ENCODE measurements at places on chromosomes 12 and 14. TPM values are rescaled to one million over a fixed set of nuclear protein-coding genes. Genes with fewer than 3 reads are reported as not detected.

The SRRM4 gene
- total RNA-seq: not detected

The KRT79 gene
- total RNA-seq: not detected

The MGP gene
- 16.8 TPM for total RNA-seq

The OLR1 gene
- under 0.01 TPM for total RNA-seq

The MIPOL1 gene
- total RNA-seq: 9.0 TPM

The TMEM179 gene
- total RNA-seq: not detected

The RPGRIP1 gene
- under 0.01 TPM for total RNA-seq

The THTPA gene
- total RNA-seq: 27.5 TPM

The ZNF385A gene
- total RNA-seq: 0.88 TPM

The PPP4R4 gene
- 0.29 TPM for total RNA-seq

The TMEM63C gene
- total RNA-seq: 0.72 TPM

The KLHL33 gene
- 0.36 TPM for total RNA-seq

The CLEC4E gene
- total RNA-seq: not detected

The TMEM132D gene
- not detected for total RNA-seq

The BCL2L14 gene
- total RNA-seq: not detected

The GPR68 gene
- total RNA-seq: 8.5 TPM

The RPS6KL1 gene
- total RNA-seq: 0.36 TPM

The INSM2 gene
- total RNA-seq: not detected

The CARMIL3 gene
- total RNA-seq: not detected

The ADAMTS20 gene
- total RNA-seq: not detected

The MARCHF9 gene
- 0.59 TPM for total RNA-seq

The TPH2 gene
- total RNA-seq: under 0.01 TPM

The PLEKHD1 gene
- under 0.01 TPM for total RNA-seq

The P2RX2 gene
- not detected for total RNA-seq

The GUCY2C gene
- not detected for total RNA-seq

The WSCD2 gene
- 0.36 TPM for total RNA-seq

The EML1 gene
- total RNA-seq: 38.0 TPM

The PTHLH gene
- total RNA-seq: 3.2 TPM

The ADCY6 gene
- 33.0 TPM for total RNA-seq

The ADAM21 gene
- not detected for total RNA-seq

The CCDC197 gene
- total RNA-seq: not detected

The ZNF605 gene
- total RNA-seq: 10.9 TPM

The KRT75 gene
- total RNA-seq: not detected

The INHBC gene
- not detected for total RNA-seq

The CISTR gene
- not detected for total RNA-seq

The PTPN6 gene
- 0.36 TPM for total RNA-seq

The GSG1 gene
- total RNA-seq: 0.29 TPM

The DDIT3 gene
- 136 TPM for total RNA-seq

The TPPP2 gene
- total RNA-seq: not detected

The CCDC85C gene
- total RNA-seq: 3.2 TPM

The HAL gene
- total RNA-seq: 0.29 TPM

The DLGAP5 gene
- 5.1 TPM for total RNA-seq

The GPX2 gene
- not detected for total RNA-seq

The INHBE gene
- 0.88 TPM for total RNA-seq

The MYH6 gene
- total RNA-seq: not detected

The PLEKHG7 gene
- not detected for total RNA-seq

The TGM1 gene
- 0.36 TPM for total RNA-seq

The ERBB3 gene
- 1.1 TPM for total RNA-seq

The DHH gene
- total RNA-seq: not detected

The KMT2D gene
- 28.6 TPM for total RNA-seq

The CYP46A1 gene
- 0.59 TPM for total RNA-seq

The CMTM5 gene
- total RNA-seq: not detected

Measured in osteoblast (primary cell).